ENCODE measurements at places on chromosomes 16 and 17.

- no peak for DNase-seq
Measured at GRCh38 chr16:75836347-75837010, 110.2 kb upstream of the CPHXL start.

DNA sequence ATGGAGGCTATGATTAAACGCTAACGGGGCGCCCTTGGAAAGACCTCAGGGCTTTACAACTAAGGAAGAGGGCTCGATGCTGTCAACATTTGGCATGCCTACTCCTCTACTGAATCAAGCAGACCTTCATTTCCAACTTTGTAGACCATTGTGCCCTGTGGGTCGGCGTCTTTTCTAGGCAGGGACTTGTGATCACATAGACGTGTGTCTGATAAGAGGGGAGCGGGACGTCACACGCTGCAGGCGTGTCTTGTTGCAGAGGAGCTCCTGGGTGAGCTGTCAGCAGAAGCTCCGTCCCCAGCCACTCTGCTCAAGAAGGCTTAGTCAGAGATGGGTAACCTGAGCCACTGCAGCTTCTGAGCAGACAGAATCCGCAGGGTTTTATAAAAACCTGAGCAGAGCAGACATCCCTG lies 2.8 kb downstream of the MAPK8IP3 start:
- DNase-seq = no peak

- DNase-seq = no peak
Measured at GRCh38 chr16:90018652-90019542, at the start of gene DBNDD1. Gene DBNDD1 (minus strand): TSS chr16:90019456. CDS start chr16:90019341, 115 bp downstream.

- DNase-seq = no peak
Measured at GRCh38 chr17:82805823-82806222, 34.0 kb downstream of the ZNF750 start.

GRCh38 chr16:48430890-48431289 lies 45.7 kb upstream of the SIAH1 start:
- DNase-seq = no peak

- DNase-seq = no peak
Measured at GRCh38 chr17:13222975-13223374, 205.1 kb upstream of the ELAC2 start.

- no peak for DNase-seq
Measured at GRCh38 chr16:17211797-17212196, 259.0 kb downstream of the XYLT1 start.

DNA sequence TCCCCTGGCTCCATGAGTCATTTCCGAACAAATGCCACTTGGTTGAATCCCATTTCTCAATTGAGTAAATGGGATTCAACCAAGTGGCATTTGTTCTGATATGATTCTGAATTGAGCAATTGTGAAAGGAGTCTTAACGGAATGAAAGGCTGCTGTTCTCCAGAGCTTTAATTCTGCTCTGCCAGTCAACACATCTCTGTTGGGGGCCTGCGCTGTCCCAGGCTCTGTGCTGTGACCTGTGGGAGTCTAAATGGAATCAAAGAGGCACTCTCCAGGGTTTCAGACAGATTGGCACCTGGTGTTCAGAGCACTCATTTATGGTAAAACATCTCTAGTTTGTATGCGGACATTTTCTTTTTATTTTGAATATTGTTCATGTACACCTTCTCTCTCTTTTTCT lies 126.2 kb downstream of the WSCD1 start:
- no peak for DNase-seq

DNA sequence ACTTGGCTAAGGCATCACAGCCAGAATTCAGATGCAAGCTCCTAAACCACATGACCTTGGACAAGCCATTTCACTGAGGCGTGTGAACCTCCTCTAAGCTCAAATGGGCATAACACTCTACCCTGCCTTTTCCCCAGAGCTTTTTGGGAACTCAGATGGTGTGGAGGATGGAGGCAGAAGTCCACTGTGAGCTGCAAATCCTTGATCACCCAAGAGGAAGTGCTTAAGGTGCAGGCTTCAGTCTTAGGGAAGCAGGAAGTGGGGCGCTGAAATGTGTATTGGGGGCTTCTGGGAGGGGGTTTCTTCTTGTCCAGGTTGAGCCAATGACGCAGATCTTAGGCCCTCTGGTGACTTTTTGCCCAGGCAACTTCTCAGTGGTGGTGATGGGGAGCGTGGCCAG lies 12.9 kb downstream of the CIITA start:
- DNase-seq = no peak

DNA sequence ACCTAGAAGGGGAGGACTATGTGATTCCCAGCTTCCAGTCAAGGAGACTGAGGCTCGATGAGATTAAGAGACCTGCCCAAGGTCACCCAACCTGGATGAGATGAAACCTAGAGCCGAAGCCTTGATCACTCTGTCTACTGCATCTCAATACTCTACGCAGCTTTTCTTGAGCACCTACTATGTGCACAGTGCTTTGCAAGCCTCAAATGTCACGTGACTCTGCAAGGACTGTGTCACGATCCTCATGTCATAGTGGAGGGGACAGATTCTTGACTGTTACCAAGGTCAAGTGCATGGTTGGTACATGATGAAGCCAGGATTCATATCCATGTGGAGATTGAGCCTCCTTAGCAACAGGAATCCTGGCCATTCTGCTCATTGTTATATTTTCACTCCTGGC lies 14.7 kb downstream of the BCO1 start:
- no peak for DNase-seq

DNA sequence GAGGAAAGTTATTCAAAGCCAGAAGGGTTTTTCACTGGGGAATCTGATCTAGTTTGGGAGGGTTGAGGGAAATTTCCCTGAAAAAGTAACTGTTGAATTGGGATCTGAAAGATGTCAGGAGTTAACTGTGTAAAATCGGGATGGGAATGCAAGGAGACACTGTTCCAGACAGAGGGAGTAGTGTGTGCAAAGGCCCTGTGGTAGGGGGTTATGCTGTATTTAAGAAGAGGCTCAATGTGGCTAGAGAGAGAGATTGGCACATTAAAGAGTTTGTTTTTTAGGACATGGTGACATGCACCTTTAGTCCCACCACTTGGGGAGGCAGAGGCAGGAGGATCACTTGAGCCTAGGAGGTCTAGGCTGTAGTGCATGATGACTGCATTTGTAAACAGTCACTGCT lies 16.9 kb downstream of the CDH3 start:
- no peak for DNase-seq

DNA sequence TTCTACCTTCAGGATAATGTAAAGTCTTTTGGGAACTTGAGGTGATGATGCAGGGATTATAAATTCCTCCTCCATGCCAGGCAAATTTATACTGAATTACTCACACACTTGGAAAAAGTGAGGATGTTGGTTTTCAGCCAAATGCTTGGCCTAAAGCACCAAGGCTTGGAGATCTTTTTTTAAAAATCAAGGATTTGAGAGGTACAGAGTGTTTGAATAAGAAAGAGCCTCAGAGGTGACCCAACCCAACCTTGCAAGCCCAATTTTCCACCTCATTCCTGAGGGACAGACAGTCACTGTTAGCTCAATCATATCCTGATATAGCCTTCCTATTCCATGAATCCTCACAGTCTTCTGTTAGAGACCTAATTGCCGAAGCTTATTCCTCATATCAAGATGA lies 14.0 kb downstream of the GRIN2A start:
- DNase-seq = no peak

DNA sequence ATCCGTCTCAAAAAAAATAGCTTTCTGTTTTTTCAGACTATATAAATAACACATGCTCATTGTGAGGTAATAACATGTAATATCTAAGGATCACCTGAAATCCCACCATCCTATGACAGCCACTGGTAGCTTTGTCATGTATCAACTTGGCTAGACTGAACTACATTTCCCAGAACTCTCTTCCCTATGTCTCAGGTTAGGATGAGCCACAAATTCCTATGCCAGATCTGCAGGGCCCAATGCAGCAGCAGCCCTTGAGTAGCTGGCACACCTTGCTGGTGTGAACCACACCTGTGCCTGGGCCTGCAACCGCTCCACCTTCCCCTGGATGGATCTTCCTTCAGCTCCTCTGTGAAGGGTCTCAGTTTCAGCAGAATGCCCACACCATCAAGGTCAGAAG lies 28.1 kb downstream of the OGFOD1 start:
- no peak for DNase-seq

GRCh38 chr17:68019336-68019674 lies 16.2 kb upstream of the KPNA2 start:
- DNase-seq = no peak

- DNase-seq = no peak
Measured at GRCh38 chr17:81651692-81652091, 4.7 kb downstream of the PDE6G start.

Measured in stimulated activated CD4-positive, alpha-beta T cell treated with anti-CD3 and anti-CD28 coated beads, TNF-alpha, amount 100 ng/mL, for 1 hour (primary cell).